ENCODE measurements at places on chromosomes 3 and 15. TPM values are rescaled to one million over a fixed set of nuclear protein-coding genes. Genes with fewer than 3 reads are reported as not detected.

- H3K4me3 ChIP-seq, result no peak overlapping the region
- no peak for DNase-seq
- no peaks in the 10 kb centered on the region for H3K4me1 ChIP-seq
- H3K27me3 ChIP-seq, result no peaks in the 10 kb centered on the region
These were observed 240.9 kb upstream of the ADAMTS9 start for GRCh38 chr3:64928683-64929082.

NIT2 gene
- 57.5 TPM for total RNA-seq

CORO2B gene
- total RNA-seq, result 7.9 TPM

ACKR4 gene
- total RNA-seq, result 1.0 TPM

DNA sequence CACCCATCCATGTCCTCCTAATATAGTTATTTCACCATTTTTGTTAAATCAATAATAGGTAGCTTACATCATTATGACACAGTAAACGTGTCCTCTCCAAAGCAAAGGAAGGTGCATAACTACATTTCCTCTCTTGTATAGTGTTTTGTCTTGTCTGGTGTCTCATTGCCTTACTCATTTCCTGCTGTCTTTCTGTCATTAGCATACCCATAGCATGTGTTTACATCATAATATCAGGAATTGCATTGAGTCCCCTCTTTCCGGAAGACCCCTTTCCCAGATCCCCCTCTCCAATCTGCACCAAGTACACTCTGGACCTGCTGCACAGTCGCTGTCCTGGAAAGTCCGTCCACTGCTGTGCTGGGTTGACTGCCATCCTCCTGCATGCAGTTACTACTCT, 47.9 kb downstream of the SOX14 start:
- H3K4me1 ChIP-seq, result no peaks in the 10 kb centered on the region
- no peak for DNase-seq
- no peaks in the 10 kb centered on the region for H3K36me3 ChIP-seq
- no peak overlapping the region for H3K4me3 ChIP-seq

DNA sequence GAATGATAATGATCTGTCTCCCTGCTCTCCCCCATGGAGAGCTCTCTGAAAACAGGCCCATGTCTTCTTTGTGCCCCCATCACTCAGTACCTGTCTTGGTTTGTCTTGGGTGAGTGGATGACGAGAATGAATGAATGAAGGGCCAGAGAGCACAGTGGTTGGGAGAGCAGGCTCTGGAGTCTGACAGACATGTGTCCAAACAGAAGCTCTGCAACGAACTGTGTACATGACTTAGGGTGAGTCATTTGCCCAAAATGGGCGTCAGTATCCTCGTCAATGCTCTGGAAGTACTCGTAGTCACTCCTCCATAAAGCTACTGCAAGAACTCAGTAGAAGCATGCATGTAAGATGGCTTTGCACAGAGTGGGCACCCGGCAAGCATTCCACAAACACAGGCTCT, 170.2 kb upstream of the TLE3 start:
- DNase-seq, result no peak
- H3K4me1 ChIP-seq, result peaks cover 52% of the 10 kb centered on the region
- no peaks in the 10 kb centered on the region for H3K27me3 ChIP-seq

- H3K4me1 ChIP-seq, result peaks cover 10% of the 10 kb centered on the region
- H3K27ac ChIP-seq, result peak overlapping the region; percentile 87
- peak overlapping the region; percentile 85 for H3K4me3 ChIP-seq
- H3K36me3 ChIP-seq, result no peaks in the 10 kb centered on the region
- H3K27me3 ChIP-seq, result no peaks in the 10 kb centered on the region
These were observed 525 bp downstream of the NPTN start for GRCh38 chr15:73632670-73633058.

- H3K27me3 ChIP-seq, result no peaks in the 10 kb centered on the region
- no peaks in the 10 kb centered on the region for H3K4me1 ChIP-seq
- H3K27ac ChIP-seq, result peak overlapping the region; percentile 56
These were observed 43.9 kb downstream of the THBS1 start for GRCh38 chr15:39624806-39625205.

MKRN3 gene
- not detected for total RNA-seq

GRCh38 chr3:43606284-43606683, 15.5 kb downstream of the ANO10 start:
- H3K36me3 ChIP-seq, result peaks cover 4% of the 10 kb centered on the region
- peaks cover 5% of the 10 kb centered on the region for H3K4me1 ChIP-seq
- H3K4me3 ChIP-seq, result no peak overlapping the region
- no peak for DNase-seq
- no peaks in the 10 kb centered on the region for H3K27me3 ChIP-seq

TMIE gene
- total RNA-seq, result 0.79 TPM

GRCh38 chr15:38103564-38103963, 149.1 kb upstream of the SPRED1 start:
- H3K27ac ChIP-seq, result no peak overlapping the region
- no peak for DNase-seq
- no peaks in the 10 kb centered on the region for H3K27me3 ChIP-seq

TMPRSS7 gene
- not detected for total RNA-seq

EXOG gene
- total RNA-seq, result 16.4 TPM

DNA sequence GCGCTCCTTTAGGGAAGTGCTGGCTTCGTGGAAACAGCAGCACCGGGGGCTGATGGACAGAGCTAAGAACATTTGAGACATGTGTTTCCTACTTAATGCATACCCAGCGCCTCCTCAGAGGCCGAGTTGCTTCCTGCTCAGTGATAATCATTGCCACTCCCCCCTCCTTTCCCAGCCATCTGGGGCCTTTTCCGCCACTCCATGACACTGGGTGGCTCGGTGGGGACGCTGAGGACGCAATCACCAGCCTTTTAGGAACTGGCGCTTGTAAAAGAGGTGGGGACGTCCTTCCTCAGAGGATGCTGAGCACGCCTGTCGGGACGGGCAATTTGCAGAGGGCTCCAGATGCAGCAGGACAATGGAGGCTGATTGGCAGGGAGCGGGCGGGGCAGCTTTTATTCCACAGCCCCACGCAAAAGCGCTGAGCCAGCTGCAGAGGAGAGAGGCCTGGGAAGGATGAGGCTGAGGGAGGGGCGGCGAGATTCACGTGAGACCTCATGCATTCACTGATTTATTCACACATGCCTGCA, 22.2 kb upstream of the IQSEC1 start:
- H3K27ac ChIP-seq, result no peak overlapping the region
- H3K4me1 ChIP-seq, result no peaks in the 10 kb centered on the region
- no peaks in the 10 kb centered on the region for H3K27me3 ChIP-seq
- no peaks in the 10 kb centered on the region for H3K36me3 ChIP-seq
- peak; percentile 51 for DNase-seq

DNA sequence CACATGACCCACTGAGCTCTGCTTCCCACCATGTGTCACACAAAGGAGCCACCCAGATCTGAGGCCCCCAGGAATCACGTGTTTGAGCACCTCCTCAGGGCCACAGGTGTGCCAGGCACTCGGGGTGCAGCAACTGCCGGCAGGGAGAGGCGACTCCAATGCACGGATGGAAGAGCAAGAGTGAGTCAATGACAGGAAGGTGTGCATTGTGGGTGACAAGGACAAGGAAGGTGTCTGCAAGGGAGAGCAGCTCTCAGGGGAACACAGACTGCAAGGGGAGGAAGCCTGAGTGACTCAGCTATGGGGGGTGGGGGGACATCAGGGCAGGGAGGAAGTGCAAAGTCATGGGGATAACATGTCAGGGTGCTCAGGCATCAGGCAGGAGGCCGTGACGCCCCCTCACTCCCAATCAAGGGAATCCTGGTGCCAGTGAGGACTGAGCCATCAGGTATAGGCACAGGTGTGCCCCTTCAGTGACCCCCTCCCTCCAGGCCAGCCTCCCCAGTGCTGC, 67.4 kb downstream of the NUP210 start:
- H3K36me3 ChIP-seq, result peaks cover 2% of the 10 kb centered on the region
- no peaks in the 10 kb centered on the region for H3K4me1 ChIP-seq
- no peak overlapping the region for H3K27ac ChIP-seq
- H3K4me3 ChIP-seq, result no peak overlapping the region

Measured in kidney (tissue), 22 donors.